Muscle of arm (tissue), 14 donors: ENCODE measurements at places on chromosomes 1 and 21. TPM values are rescaled to one million over a fixed set of nuclear protein-coding genes. Genes with fewer than 3 reads are reported as not detected.

RHOU gene
- 19.0 TPM for polyA plus RNA-seq

GRCh38 chr1:67952071-67952470 is 98.4 kb downstream of the DIRAS3 start:
- no peak for DNase-seq

DNA sequence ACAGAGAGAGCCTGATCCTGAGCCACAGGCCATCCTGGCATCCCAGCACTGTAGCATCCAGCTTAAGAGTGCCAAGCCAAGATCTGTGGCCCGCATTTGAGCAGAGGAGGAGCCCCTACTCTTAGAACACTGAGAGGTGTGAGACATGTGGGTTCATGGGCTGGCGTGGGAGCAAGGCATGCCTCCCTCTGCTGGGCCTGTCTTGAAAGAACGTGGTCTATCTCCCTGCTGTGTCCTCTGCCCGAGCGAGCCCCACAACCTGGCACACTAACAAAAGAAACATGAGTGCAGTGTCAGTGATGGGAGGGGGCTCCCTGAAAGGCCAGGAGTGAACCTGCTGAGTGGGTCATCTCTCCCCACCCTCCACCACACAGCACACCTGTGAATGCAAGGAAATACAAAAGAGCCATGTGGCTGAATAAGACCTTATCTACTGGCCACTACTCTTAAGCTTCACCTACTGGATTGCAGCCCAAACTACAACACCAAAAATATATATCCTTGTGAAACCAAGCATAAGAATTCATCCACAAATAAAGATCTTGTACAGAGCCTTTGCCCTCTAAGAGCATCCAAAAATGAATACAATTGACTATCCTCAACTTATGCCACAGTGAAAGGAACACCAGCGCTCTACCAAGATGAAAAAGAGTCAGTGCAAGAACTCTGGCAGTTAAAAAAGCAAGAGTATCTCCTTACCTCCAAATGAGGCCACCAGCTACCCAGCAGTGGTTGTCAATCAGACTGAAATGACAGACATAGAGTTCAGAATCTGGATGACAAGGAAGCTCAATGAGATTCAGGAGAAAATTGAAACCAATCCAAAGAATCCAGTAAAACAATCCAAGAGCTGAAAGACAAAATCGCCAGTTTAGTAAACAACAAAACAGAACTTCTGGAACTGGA is 259.4 kb upstream of the DAB1 start:
- no peak for DNase-seq

E2F2 gene
- polyA plus RNA-seq = 6.5 TPM

FCER1A gene
- 0.20 TPM for polyA plus RNA-seq

GRCh38 chr1:192807211-192808162 is 1.4 kb upstream of the RGS2 start:
- DNase-seq = peak; percentile 14

- no peak for DNase-seq
These were observed 30.5 kb upstream of the RC3H1 start for GRCh38 chr1:174052621-174053020.

GRCh38 chr21:38819719-38820159 is 14.0 kb downstream of the ETS2 start:
- no peak for DNase-seq
